ENCODE measurements at places on chromosomes 5 and 9. TPM values are rescaled to one million over a fixed set of nuclear protein-coding genes. Genes with fewer than 3 reads are reported as not detected.

Gene RRAGA
- 57.5 TPM for total RNA-seq

DNA sequence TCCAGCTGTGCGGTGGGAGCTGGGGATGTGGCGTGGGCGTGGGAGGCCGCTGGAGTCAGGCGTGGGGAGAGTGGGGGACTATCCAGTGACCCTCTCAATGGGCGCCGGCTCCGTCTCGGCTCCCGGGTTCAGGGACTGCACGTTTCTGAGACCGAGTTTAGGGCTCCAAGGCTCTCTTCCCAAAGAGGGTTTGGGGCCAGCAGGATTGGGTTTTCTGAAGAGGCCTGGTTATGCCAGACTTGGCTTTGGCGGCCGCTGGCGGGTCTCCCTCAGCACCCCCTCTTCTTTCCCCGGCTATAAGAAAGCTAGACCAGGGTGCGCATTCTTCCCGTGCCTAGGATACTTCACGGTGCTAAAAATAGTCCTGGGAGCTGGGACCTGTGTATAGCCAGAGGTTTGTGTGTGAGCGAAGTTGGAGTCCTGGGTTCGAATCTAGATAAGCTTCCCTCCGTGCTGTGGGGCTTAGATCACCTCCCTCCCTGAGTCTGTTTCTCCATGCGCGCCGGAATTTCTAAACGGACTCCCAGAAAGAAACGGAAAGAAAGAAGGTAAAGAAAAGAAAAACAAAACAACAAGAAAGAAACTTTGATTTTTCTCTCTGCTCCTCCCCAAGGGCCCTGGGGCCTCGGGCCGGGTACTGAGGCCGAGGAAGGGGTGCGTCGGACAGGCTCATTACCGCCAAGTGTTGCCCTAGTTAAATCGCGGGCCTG lies 5.0 kb downstream of the HAND1 start:
- no peak for DNase-seq

GRCh38 chr5:65021527-65022226 lies 252.9 kb downstream of the CWC27 start:
- no peak for DNase-seq

Gene ADRA1B
- 0.32 TPM for total RNA-seq

DNA sequence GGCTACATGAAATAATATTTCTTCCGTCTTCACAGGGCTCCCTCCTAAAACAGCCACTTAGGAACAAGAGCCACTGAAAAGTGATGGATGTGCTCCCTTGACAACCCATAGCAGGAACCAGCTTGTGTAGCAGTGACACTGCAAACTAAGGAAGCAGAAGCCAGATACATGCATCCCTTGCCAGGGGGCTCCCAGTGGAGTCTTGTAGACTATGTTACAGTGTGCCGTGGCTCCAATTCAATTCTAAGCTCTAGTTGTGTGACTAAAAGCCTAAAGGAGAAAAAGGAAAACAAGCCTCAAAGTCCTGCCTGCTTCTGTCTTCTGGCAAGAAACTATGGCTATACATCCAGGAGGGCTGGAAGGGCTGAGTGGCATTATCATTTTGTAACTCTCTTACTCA lies 12.2 kb upstream of the TAF1L start:
- DNase-seq = no peak

GRCh38 chr9:133257465-133257956 lies 17.5 kb downstream of the ABO start:
- no peak for DNase-seq

DNA sequence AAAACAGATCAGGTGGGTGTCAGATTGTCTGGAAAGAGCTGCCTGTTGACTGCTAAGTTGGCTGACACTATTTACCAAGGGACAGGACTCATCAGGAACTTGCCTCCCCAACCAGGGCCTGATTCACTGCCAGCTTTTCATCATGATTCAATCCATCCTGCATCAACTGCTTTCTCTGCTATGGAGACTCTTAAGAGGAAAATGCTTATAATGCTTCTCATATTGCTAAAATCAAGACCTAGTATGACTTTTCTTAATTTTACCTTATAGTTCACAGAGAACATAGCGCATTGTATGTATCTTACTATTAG lies 21.3 kb downstream of the HTR4 start:
- no peak for DNase-seq

Gene ANKRD31
- 0.39 TPM for total RNA-seq

Gene PCDHB4
- total RNA-seq = 2.6 TPM

Gene PKD2L2
- total RNA-seq = not detected

GRCh38 chr5:119356612-119357188 lies 881 bp downstream of the TNFAIP8 start:
- no peak for DNase-seq

- DNase-seq = peak; percentile 22
These were observed 1.5 kb downstream of the SMARCA2 start for GRCh38 chr9:2016408-2017330.

GRCh38 chr9:116978155-116978554 lies 291.1 kb downstream of the TRIM32 start:
- DNase-seq = no peak

DNA sequence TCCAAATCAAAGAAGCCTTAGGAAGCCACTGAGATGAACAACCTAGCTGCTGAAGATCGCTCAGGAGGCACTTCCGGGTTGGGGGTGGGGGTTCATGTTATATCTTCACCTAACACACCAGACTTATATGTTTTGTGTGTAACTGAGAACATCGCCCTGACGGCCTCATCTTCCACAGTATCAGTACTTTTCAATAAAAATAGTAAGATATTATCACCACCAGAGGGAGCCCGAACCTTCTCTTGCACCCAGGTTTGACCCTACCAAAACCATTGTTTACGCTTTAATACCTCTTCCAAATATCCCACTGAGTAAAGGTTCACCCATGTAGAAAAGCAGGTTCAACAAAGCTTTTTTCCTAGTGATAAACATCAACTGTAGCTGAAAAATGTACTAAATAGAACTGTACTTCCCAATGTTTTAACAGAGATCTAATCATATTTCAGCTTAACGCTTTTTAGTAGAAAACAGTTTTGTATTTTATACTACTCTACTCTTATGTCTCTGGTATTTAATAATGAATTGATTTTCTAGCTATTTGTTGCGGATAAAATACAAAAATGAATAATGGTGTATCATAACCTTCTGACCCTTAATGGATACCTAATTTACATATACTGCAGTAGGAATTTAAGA lies 244.0 kb downstream of the EPB41L4A start:
- peak; percentile 41 for DNase-seq

GRCh38 chr5:5416733-5417132 lies 5.7 kb upstream of the ICE1 start:
- DNase-seq = no peak

DNA sequence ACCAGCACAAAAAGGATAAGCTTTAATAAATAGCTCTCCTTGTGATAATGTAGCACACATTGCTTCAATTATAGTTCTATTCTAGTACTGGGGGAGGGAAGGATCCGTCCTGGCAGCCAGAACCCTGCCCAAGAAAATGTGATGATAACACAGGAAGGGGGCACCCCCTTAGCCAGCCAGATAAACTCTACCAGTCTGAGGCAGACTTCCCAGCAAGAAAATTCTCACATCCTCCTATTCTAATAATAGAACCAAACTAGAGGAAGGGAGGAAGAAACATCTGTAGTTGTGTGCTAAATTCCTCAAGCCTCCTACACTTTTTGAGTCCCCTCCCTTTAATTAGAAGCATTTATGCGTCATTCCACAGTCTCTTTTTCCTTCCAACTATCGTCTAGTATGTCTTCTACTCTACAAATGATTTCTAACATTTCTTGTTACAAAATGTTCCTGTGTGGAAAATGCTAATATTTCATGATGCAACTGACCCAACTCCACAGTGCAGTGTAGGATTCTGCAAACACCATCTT lies 261.0 kb downstream of the SEMA5A start:
- DNase-seq = no peak

GRCh38 chr5:57435701-57436134 lies 46.9 kb downstream of the ACTBL2 start:
- DNase-seq = no peak

GRCh38 chr5:61142811-61143210 lies 19.5 kb downstream of the SMIM15 start:
- DNase-seq = no peak

Gene CMYA5
- 0.73 TPM for total RNA-seq

DNA sequence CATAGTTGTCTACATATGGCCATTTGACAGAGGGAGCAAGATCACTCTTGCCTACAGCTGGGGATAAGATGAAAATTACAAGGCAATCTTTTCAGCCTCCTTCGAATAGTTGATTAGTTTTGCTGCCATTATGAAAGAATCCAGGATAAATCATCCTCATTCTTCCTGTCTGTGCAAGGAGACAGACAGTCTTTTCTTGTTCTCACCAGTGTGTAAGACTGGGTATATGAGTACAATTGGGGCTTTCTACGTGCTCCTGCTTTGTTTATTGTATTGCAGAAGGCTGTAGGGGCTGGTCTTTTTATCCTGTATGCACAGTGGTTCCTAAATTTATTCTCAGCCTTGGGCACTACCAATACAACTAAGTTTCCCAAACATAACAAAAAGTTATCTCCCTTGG lies 76.8 kb downstream of the SPEF2 start:
- no peak for DNase-seq
